ENCODE measurements at places on chromosomes 7 and 10. TPM values are rescaled to one million over a fixed set of nuclear protein-coding genes. Genes with fewer than 3 reads are reported as not detected.

Gene HHEX
- total RNA-seq, result 1.5 TPM

Gene CUBN
- 0.04 TPM for total RNA-seq

- no peak for DNase-seq
Measured at GRCh38 chr10:58264780-58265179, 2.9 kb downstream of the IPMK start.

DNA sequence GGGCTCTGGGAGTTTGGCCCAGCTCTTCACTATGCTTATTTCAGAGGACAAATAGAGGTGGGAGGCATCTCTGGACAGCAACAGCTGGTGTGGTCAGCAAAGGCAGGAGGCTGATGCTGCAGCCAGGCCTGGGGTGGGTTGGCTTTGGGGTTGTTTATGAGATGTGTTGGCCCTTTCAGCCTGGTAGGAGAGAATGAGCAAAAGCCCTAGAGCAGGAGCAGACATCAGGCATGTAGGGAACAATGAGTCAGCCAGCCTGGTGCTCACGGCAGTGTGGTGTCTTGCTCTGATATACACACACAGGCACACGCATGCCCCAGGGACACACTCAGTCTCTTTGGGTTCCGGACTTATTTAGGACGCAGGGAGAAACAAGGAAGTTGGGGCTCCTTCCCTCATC is 157.1 kb downstream of the PRKCQ start:
- DNase-seq, result no peak

Gene MYH16
- total RNA-seq, result not detected

GRCh38 chr10:19638182-19638895 is 177.9 kb upstream of the PLXDC2 start:
- DNase-seq, result no peak

DNA sequence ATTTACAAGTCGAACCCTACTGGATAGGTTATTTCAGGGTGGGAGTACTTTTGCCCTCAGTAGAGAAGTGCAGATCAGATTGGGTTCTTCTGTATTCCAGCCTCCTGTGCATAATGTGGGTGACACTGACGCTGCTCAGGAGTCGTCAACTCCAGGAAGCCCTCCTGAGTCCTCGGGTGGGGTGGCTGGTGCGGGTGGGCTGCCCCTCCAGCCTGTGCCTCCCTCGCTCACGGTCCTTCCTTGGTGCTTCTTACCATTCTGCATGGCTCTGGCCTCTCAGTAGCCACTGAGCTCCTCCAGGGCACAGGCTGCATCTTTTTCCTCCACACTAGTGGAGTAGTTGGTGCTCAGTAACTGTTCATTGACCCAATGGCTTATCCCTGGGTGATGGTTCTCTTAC is 4.3 kb downstream of the CDH23 start:
- DNase-seq, result no peak
